ENCODE measurements at places on chromosomes 4 and X.
A peak's percentile ranks its signal among the peaks of the same experiment; 100 is the strongest.

DNA sequence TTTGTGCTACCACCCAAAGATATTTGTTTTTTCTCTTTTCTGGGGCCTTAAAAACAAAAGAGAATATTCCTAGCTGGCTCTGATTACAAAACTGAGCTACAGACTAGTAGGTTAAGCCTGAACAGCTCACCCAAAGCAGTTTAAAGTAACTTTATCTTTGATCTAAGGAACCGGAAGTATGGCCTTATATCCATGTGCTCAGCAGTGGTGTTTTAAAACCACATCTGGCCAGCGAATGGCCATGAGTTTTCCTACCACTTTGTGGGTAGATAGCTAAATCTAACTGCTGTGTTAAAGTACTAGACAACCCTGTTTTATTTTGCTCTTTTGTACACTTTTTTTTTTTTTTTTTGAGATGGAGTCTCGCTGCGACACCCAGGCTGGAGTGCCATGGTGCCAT lies 24.6 kb downstream of the ADGRG4 start:
- DNase-seq, result no peak

DNA sequence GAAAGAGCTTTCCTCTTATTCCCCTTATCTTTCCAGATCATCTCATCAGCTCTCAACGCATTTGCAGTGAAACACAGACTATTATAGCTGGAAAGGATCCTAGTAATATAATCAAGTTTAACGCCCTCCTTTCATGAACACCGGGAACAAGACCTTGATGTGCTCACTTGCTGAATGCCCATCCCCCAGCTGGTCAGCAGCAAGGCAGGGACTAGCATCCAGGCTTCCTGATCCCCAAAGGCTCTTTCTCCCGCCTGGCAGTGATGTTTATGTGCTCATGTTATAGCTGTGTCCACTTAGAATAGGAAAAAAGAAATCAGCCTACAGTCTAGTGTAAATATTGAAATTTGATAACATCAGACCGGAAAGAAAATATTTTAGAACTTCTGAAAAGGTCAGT lies 24.6 kb downstream of the GPC4 start:
- no peak for DNase-seq

DNA sequence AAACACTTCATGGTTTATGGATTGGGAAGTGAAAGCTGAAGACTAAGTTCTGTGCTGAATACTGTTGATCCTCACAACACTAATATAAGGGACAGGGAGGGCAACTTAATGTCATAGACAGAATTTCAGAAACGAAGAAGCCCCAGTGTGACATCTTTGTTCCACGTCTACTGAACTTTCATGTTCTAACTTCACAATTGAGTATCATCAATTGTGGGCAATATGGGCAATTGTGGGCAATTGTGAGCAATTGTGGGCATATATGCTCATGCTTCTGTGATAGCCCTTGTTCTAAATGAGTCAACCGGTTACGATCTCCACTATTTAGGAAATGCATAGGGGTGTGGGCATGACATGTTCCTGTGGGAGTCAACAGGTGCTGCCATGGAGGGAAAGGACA lies 33.7 kb downstream of the CYBB start:
- DNase-seq, result no peak

- DNase-seq, result no peak
Measured at GRCh38 chr4:113447769-113448168, 313.8 kb downstream of the CAMK2D start.

- no peak for DNase-seq
Measured at GRCh38 chr4:86432559-86433134, 72.8 kb upstream of the MAPK10 start.

DNA sequence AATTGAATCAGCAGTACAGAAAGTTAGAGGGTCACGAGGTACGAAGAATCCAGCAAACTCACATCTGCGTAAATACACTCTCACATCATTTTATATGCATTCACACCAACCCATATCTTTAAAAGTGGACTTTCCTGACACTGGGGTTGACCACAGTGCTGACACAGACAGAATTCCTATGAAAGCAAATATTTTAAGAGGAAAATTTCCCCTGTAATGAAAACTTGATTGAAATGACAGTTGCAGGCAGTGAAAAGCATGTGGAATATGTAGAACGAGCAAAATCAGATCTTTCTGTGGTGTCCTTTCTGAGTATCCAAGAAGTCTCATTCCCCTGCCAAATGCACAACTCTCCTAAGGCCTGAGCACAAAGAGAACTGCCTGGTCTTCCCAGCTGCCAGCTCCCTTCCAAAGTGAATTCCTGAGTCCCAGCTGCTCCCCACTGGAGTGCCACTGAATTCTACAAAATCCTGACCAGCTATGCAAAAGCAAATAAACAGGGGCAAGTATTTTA lies 50.5 kb upstream of the FAM9C start:
- DNase-seq, result no peak

DNA sequence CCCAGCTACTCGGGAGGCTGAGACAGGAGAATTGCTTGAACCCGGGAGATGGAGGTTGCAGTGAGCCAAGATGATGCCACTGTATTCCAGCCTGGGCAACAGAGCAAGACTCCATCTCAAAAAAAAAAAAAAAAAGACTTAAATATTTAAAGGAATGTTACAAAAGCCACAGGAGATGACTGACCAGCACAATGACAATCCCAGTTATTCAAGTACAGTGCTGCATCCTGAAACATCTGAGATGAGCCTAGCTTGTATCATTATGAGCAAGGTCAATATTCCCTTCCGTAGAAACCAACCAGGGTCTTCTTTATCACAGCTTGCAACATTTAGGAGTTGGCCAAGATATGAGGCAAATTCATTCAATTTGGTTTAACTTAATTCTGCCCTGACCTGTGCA lies 38.6 kb downstream of the LNX1 start:
- DNase-seq, result no peak

GRCh38 chr4:48175806-48176205 lies 41.8 kb upstream of the TXK start:
- no peak for DNase-seq

DNA sequence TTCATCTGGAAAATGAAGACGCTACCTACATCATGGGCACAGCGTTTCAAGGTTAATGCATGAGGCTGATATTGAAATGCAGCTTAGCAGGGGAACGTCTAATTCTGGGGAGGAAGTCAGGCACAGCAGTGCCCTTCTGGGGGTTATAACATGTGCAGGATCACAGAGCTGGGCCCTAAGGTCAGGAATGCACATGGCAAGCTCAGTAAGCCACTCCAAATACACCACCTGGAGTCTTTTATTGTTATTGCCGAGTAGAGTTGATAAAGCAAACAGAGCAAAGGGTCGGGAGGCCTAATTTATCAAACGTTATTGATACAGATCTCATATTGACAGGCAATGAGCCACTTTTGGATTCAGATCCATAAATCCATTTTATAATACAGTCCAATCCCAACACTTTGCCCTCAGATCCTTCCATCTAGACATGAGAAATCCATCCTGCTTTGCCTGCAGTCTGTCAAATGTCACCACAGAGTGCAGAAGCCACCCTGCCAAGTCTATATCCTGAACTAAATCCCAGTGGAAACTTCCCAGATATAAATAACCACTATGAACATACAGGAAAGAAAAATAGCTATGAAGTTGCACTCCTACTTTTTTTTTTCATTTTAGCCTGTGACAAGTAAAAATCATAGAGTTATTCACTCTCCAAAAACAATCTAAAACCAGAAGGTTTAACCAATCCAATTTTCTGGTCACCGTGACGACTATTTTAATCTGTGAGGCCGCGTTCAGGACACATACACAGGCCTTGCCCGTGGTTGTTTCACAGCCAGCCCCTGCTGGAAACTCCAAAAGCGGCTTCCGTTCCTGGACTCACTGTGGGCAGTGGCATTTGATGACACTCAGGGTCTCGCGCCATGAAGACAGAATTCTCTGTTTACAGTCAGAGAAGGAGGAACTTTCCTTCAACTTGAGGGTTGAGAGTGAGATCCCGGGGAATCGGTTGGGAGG lies 335.4 kb downstream of the DHX15 start:
- DNase-seq, result no peak

GRCh38 chrX:4754878-4755604 lies 1041.6 kb upstream of the PRKX start:
- DNase-seq, result no peak

- no peak for DNase-seq
Measured at GRCh38 chrX:50327235-50327634, 122.7 kb downstream of the CCNB3 start.

DNA sequence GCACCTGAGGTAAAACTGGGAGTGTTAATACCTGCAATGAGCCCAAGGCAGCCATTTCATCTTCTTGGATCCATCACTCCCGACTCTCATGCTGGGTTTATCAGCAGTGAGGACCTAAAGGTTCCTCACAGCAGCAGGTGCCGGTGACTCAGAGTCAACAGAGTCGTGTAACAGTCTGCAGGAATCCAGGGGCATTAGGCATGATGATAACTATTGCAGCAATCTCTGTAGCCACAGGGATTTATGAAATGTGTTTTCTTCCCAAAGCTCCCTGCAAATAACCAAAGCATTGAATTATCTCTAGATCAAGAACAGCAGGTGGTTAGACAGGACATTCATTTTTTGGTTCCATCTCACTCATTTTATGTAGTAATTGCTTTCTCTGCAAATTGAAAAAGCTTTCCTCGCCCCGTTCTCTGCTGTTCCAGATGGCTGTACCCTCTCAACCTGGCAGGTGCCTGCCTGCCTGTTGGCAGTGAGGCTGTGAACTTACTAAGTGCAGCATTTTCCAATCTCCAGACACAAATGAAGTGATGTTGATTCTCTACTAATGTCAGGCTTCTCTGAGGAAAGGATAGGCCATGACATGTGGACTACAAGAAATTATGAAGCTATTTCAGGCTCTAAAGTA lies 48.1 kb upstream of the TSPAN7 start:
- DNase-seq, result no peak

DNA sequence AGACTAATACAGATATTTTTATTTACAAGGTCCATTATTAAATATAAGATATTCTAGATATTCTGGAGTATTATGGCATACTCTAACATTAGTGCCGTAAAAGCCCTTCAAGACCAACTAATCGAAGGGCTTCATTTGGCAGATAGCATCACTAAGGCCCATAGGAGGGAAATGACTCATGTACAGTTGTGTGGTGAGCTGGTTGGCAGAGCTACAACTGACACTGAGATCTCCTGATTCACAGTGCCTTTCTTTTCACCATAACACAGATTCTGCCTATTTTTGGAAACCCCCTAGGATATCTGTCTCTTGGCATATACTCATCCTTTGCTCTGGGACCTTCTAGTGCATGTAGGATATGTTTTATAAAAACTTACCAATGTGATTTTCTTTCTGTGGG lies 201.7 kb upstream of the AFF2 start:
- DNase-seq, result no peak

DNA sequence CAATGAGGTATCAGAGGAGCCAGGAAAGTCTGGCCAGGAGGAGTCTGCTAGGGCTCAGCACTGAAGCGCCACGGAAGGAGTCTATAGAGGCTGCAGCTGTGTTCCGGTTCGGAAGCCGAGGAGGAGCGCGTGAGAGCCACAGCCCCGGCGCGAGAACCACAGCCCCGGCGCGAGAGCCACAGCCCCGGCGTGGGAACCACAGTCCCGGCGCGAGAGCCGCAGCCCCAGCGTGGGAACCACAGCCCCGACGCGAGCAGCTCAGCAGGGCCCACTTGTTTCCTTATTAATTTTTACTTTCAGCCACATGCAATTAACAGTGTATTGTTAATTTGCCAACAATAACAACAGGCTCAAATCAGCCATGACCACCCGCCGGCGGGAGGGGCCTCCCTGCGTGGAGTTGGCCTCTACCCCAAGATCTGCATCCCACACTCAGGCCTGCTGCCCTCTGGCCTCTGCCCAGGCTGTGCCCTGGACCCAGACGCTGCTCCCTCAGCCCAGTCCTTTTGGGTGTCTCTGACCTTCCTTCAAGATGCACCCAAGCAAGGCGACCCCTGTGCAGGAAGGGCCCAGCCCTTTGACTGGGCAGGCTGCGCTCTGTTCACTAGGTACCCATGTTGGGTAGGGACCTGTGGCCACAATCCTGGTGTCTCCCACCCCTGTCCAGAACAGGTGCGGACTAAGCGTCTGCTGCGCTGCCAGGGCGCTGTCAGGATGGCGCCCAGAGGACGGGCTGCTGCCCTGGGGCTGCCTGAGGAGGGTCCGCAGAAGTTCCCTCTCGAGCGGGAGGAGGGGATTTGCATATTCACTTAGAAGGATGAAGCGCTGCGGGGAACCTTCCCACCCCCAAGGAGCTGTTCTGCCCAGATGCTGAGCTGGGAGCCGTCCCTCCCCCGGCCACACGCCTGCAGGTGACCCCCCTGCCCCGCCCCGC lies 113.8 kb downstream of the ADRA2C start:
- DNase-seq, result peak; percentile 52

GRCh38 chr4:8033067-8033755 lies 93.5 kb upstream of the AFAP1 start:
- no peak for DNase-seq

DNA sequence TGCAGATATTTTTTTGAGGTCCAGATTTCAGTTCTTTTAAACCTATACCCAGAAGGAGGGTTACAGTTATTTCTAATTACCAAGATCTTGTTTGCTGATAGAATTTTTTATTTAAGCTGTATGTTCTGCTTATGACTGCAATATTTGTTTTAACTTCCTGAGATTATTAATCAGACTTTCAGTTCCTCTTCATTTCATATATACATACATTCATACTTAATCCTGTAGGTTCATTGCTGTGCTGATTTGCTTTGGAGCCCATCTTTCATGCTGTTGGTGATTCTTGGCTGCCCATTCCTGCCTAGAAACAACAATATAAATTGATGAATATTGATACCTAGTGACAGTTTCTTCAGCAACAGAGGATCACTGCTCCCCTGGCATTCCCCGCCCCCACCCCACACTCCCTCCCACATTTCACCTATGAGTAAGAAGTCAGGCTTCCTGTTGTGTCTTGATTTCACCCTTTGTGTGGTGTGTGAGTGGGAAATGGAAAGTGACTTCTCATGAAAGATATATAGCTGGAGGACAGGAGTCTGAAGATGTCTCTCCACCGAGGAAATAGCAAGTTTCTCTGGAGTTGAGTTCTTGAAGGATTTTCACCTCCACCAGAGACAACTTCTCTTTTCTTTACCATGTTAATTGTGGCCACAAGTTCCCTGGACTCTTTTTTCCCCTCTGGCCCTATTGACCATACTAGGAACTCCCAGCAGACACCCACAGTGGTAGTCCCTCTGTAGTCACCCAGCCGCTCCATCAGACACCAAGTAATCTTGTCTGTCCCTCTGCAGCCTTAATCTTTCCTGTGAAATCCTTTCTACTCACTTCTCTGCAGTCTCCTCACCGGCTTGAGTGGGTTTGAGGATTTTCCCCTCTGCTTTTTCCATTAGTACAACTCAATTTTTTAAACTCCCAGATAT lies 118.4 kb downstream of the ASB9 start:
- peak; percentile 33 for DNase-seq

DNA sequence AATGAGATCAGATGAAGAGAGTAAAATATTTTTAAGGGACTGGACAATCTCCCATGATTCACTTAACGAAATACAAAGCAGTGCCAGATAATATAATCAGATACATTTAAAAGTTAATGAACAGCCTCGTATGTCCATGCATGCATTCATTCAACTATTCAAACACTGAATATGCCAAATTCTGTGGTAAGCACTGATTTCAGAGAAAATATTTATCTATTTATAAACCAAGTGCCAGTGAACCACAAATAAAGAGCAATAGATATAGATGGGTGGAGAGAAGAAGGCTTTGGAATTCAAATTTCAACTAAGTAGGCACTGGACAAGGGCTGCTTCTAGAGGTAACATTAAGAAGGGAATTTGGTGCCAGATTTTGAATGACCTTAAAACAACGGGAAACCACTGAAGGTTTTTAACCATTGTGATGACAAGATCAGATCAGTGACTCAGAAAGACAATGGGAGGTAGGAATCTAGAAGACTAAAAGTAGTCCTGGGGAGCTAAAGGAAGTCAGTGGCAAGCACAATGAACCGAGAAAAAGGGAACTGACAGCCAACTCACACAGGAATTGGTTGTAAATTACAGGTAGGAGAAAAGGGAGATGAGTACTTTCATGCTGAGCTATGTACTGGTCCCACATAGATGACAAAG lies 14.2 kb downstream of the ELOVL6 start:
- no peak for DNase-seq

All from CD4-positive, alpha-beta T cell treated with Interleukin-21 for 1 hour (primary cell).